ENCODE measurements at places on chromosomes 1 and 21.

DNA sequence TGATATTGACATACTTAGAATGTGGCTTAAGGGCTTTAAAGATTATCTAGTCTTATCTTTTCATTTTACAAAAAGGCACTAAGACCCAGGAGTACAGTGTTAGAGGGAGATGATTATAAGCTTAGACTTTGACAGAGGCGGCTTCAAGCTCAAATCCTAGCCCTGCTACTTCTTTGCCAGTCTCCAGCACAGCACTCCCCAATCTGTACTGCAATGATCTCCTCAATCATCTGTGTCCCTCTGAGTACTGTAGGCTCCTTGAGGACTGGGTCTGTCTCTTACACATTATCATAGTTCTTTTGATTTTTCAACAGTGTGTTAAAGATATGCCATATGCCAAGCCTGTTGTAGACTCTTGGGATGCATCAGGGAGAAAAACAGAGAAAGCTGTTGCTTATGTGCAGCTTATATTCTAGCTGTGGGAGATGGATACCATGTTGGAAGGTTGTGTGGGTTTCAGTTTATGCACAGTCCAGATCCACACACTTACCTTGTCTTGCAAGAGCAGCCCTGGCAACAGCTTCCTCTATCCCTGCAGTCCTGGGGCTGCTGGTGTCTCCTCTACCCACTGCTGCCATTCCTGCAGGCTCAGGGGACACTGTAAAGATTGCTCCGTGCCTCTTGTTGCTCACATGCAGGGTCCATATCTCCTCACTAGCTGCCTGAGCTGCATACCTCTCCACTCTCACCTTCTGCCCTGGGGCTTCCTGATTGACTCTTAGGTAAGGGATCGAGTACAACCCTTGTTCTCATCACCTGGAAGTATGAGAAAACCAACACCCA lies 103.9 kb upstream of the TSPAN2 start:
- DNase-seq, result no peak

GRCh38 chr1:160466961-160467360 lies 56.1 kb downstream of the SLAMF6 start:
- DNase-seq, result no peak

- no peak for DNase-seq
Measured at GRCh38 chr1:218479436-218480115, 134.4 kb downstream of the TGFB2 start.

DNA sequence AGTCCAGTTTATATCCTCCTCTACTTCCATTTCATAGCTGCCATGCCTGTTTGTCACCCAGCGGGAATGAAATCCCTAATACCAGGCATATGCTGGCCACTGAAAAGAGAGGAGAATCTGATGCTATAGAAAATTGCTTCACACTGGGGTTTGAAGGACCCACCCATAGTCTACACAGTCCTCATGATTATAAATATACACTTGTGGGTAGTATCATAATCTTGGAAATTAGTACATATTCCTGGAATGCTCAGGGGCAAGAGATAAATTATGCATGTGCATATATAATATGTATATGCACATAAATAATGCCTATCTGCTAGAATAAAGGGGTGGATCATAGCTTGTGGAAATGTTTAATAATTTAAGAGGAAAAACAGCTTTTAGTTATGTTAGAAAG lies 105.8 kb downstream of the PRRX1 start:
- no peak for DNase-seq

- DNase-seq, result peak; percentile 82
Measured at GRCh38 chr21:45136927-45137611, 62.7 kb downstream of the ADARB1 start.

DNA sequence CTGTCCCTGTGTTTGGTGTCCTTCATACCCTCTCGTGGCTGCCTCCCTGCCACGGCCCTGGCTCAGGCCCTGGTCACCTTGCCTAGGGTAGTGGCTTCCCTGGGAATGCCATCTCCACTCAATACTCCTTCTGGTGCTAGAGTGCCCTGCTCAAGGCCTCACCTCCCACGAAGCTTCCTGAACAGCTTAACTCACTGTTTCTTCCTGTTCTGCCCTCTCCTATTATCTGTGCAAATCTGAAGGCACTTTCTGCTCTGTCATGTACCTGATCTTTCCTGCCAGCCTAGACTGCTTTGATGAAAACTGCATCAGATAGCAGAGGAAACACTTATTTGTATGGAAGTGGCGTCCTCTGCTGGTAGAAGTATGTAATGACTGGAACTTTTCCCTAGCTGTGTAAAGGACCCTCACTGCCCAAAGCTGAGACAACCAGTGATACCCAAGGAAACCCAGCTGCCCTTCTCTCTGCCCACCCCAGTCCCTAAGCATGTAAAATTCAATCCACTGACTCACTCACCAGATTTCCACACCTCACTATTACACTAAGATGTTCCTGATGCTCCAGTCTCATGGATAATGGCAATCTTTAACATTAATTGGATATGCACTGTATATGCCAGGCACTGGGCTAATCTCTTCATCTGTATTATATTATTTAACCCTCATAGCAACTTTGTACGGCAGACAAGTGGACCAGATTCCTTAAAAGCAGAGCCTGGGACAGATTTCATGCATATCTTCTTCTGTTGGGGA lies 36.2 kb upstream of the BTG2 start:
- DNase-seq, result peak; percentile 74
